Osteoblast (primary cell): ENCODE measurements at places on chromosomes 4 and X. TPM values are rescaled to one million over a fixed set of nuclear protein-coding genes. Genes with fewer than 3 reads are reported as not detected.

NUDT9 gene
- 10.1 and 15.6 TPM in 2 replicates for total RNA-seq

GRCh38 chr4:154414371-154414770 lies 77.2 kb downstream of the DCHS2 start:
- no peak for DNase-seq

- no peak for DNase-seq
These were observed 810.1 kb downstream of the FAT4 start for GRCh38 chr4:126124818-126125217.

GRCh38 chrX:49858341-49858740 lies 20.9 kb upstream of the USP27X start:
- DNase-seq = no peak
